ENCODE measurements at places on chromosomes 5 and 9.

- DNase-seq, result no peak
These were observed 216.1 kb upstream of the RASA1 start for GRCh38 chr5:87051502-87052113.

- DNase-seq, result no peak
These were observed 533.3 kb downstream of the ACTL7B start for GRCh38 chr9:108322326-108323098.

DNA sequence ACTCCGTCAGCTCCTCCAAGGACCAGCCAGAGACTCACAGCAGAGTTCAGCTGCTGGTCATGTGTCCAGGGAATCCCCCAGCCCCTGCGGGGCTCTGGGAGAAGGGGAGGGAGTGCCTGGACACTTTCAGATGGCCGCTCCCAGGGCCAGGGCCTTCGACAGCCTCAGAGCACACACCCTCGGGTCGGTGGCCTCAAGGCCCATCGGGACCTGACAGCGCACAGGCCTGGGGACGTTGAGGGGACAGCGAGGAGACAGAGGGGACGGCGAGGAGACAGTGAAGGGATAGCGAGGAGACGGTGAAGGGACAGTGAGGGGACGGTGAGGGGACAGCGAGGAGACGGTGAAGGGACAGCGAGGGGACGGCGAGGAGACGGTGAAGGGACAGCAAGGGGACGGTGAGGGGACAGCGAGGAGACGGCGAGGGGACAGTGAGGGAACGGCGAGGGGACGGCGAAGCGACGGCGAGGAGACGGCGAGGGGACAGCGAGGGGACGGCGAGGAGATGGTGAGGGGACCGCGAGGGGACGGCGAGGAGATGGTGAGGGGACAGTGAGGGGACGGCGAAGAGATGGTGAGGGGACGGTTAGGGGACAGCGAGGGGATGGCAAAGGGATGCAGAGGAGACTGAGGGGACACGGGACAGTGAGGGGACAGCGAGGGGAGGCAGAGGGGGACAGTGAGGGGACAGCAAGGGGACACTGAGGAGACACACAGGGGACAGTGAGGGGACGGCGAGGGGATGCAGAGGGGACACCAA is 47.3 kb downstream of the SLC12A7 start:
- DNase-seq, result no peak

- DNase-seq, result no peak
These were observed 227.9 kb upstream of the KLF9 start for GRCh38 chr9:70642341-70642740.

All from M059J (cell line).